NCI-H1436 treated with DMSO at 0.1 percent for 48 hours (cell line): ENCODE measurements at places on chromosomes 6 and 20.

DNA sequence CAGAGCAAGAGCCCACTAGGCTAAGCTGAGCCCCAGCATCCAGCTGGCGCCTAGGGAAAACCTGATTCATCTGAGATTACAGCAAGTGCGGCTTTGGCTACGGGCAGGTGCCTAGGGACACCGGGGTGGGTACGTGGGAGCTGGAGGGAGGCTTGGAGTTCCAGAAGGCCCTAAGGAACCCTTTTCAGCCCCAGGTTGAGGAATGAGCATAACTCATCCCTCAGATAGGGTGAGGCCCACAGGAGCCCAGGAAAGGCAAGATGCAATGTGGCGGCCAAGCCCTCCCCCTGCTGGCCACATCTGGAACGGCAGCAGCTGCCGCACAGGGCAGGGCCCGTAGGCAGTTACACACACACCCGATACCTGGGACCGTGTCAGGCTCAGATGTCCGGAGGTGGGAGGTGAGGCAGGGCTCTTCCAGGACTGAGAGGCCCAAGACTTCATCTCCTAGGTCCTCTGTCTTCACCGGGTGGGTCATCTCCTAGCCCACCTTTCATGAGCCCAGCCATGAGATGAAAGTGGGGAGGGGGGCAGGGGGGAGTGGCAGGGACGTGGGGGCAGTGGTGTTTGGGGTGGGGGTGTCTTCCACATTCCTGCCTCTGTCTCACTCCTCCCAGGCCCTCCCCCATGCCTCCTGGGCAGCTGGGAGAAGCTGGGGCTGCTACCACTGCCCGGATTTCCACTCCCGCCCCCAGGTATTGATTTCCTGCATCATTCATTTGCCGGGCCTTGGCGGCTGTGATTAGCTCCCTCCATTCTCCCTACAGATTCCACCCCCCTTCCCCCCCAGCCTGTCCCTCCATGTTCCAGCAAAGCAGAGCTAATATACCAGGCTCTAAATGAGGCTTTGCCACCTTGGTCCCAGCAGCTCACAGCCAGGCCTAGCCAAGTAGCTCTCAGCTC lies 5.5 kb downstream of the MDGA1 start:
- DNase-seq, result no peak

DNA sequence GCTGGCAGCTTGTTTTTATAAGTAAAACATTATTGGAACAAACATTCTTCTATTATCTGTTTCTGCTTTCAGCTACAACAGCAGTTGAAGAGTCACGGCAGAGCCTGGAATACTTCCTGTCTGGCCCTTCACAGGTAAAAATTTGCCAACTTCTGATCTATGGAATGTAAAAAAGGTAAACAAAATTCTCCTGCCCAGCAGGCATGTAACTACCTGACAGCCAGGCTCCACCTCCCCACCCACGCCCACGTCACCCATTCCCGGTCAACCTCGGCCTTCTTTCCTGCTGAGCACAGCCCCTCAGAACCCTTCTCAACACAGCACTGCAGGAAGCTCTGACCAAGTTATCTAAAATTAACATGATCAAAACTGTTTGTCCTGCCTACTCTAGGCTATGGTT lies 166.0 kb downstream of the DLL1 start:
- DNase-seq, result no peak

GRCh38 chr20:59560588-59561227 lies 43.6 kb upstream of the PHACTR3 start:
- DNase-seq, result no peak

GRCh38 chr6:52976591-52977035 lies 18.5 kb downstream of the GSTA4 start:
- no peak for DNase-seq

DNA sequence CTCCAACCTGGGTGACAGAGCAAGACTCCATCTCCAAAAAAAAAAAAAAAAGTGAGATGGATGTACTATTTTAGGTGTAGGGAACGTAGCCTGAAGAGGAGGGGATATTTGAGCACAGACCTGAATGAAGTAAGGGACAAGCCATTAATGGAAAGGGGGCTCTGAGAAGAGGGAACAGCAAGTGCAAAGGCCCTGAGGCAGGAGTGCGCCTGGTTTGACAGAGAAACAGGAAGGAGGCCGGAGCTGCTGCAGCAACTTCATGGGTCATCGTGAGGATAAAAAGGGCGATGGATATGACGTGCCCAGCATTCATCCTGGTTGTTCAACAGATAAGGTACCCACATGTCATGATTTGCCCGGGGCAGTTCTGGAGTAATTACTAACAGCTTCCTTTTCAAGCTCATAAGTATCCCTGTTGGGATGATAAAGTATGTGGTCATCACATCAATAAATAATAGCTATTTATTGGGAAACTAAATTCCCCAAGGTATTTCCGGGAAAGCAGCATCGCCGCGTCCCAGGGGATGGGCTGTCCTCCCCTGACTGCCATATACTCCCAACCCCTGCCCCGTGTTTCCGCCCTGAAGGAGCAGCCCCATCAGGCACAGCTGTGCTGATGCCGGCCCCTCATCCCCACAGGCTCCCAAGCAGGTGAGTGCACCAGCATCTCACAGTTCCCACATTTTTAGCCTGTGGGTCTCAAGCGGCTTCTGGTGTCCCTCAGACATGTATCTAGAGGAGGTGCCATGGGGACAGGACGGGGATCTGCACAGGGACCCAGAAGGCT lies 43.4 kb downstream of the DLGAP4 start:
- no peak for DNase-seq
